ENCODE measurements at places on chromosomes 1 and 21. TPM values are rescaled to one million over a fixed set of nuclear protein-coding genes. Genes with fewer than 3 reads are reported as not detected.

ALPL gene
- total RNA-seq: 1.5 TPM

GRCh38 chr1:98733782-98734112 lies 72.2 kb downstream of the SNX7 start:
- DNase-seq: no peak

- no peak for DNase-seq
Measured at GRCh38 chr1:67298762-67299161, 8.9 kb upstream of the IL12RB2 start.

DNA sequence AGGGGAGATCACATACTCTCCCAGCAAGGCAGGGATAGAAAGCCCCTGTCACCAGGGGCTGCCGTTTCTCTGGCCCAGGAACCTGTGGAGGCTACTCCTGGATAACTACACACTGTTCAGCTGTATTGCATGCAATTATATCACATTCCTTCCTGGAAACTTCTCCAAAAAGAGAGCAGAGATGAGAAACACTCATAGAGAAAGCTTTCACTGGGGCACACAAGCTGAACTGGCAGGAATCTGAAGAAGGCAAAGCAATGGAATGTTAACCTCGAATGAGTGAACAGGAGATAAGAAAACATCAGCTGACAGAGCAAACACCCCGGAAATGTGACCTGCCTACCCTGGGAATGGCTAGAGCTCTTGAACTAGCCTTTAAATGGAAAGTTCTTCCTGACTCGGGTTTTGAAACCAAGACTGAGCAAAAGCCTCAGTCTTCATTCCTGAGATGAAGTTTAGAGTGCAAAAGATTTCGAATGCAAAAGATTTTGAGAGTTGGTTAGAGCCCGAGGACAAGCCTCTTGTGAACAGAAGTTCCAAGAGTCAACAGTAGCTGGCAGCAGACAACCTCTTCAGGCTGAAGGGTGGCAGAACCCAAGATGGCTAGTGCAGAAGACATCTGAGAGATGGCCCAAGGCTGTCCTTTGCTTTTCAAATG lies 32.3 kb downstream of the CCN1 start:
- no peak for DNase-seq

GRCh38 chr1:37151789-37152188 lies 117.5 kb upstream of the GRIK3 start:
- DNase-seq: no peak

DNA sequence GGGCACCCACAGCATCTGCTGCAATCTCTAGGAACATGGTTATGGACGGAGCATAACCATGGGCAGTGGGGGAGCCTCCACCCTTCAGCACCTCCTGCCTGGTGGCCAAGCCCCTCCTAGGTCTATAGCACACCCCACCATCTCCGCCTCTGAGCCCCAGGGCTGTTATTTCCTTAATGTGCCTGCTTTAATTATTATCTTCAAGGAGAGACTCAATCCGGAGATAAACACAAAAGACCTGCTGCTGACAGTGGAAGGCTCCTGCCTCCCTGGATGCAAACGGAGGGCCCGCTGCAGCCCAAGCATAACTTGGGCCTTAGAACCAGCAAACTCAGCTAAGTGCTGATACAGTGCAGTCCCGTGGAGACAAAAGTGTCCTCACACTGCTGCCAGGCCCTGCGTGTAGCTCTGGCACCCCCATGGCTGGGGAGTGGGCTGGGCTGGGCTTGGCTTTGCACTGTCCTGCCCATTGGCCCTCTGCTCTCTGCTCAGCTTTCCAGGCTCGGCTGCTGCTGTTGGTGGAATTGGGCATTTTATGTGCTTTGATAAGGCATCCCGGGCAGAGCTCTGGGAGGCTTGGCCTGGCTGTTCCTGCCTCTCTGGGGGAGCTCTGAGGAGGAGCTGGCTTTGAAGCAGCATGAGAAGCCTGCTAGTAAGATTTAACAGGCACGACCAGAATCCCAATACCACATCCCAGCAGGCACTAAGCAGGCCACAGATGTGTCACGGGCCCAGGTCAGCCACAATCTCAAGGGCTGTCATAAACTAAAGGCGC lies 620.2 kb downstream of the PTPRU start:
- DNase-seq: no peak

TCHH gene
- total RNA-seq: not detected

GJC2 gene
- 0.48 TPM for total RNA-seq

LIN28A gene
- total RNA-seq: not detected

GRCh38 chr1:186623551-186623950 lies 56.7 kb downstream of the PTGS2 start:
- no peak for DNase-seq

GRCh38 chr1:177959811-177960515 lies 9.9 kb downstream of the SEC16B start:
- no peak for DNase-seq

ASPM gene
- 0.24 TPM for total RNA-seq

GRCh38 chr1:78570539-78570938 lies 49.7 kb upstream of the IFI44L start:
- DNase-seq: no peak

TOMM20 gene
- total RNA-seq: 88.7 TPM

GRCh38 chr1:151885479-151885878 lies 23.8 kb downstream of the THEM4 start:
- no peak for DNase-seq

ENAH gene
- total RNA-seq: 148 TPM

- DNase-seq: no peak
Measured at GRCh38 chr1:29632806-29633615, 396.7 kb downstream of the PTPRU start.

ITGB2 gene
- 10.7 TPM for total RNA-seq

DISC1 gene
- total RNA-seq: 1.2 TPM
